GM18507 (cell line): ENCODE measurements at places on chromosomes 2 and 18.

- DNase-seq, result no peak
Measured at GRCh38 chr2:230178546-230179485, 41.0 kb downstream of the SP110 start.

DNA sequence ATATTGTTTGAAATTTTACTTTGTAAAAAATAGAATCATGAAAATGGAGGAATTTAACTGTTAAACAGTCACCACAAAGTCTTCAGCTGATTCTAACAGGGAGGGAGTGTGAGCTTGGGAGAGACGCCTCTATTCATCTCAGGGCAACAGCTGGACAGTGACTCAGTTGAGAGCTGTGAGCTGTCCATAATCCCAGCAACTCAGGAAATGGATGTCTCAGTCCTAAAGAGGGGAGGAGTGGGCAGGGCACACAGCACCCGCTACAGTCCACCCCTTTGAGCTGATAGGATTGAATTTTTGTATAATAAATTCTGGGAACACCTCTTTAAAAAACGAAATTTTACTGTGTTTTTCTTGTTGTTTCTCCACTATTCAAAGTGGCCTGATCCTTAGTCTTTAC is 255.1 kb upstream of the THUMPD2 start:
- DNase-seq, result no peak

GRCh38 chr2:144939590-144939989 is 419.7 kb upstream of the ZEB2 start:
- no peak for DNase-seq

GRCh38 chr18:2087877-2088673 is 483.2 kb downstream of the METTL4 start:
- no peak for DNase-seq

DNA sequence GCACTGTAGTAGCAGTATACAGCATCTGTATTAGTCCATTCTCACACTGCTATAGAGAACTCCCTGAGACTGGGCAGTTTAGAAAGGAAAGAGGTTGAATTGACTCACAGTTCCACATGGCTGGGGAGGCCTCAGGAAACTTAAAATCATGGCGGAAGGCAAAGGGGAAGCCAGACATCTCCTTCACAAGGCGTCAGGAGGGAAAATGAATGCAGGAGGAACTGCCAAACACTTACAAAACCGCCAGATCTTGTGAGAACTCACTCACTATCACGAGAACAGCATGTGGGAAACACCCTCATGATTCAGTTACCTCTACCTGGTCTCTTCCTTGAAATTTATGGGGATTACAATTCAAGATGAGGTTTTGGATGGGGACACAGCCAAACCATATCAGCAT is 25.4 kb downstream of the MAP4K4 start:
- no peak for DNase-seq

- DNase-seq, result no peak
Measured at GRCh38 chr2:18536100-18536499, 24.4 kb downstream of the RDH14 start.

DNA sequence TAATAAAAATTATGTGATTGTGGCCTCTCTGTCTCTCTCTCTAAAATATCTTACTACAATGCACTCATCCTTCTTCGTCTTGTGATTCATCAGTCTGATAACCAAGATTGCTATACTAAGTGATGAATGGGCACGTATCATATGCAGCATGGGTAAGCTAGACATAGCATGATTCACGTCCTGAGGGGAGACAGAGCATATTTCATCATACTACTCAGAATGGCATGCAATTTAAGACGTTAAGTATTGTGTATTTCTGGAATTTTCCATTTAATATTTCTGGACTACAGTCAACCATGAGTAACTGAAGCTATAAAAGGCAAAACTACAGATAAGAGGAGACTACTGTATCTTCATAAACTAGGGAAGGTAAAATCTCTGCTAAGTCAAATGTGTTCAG is 97.0 kb upstream of the CD226 start:
- DNase-seq, result no peak

- no peak for DNase-seq
Measured at GRCh38 chr2:145740302-145740701, 1220.4 kb upstream of the ZEB2 start.

DNA sequence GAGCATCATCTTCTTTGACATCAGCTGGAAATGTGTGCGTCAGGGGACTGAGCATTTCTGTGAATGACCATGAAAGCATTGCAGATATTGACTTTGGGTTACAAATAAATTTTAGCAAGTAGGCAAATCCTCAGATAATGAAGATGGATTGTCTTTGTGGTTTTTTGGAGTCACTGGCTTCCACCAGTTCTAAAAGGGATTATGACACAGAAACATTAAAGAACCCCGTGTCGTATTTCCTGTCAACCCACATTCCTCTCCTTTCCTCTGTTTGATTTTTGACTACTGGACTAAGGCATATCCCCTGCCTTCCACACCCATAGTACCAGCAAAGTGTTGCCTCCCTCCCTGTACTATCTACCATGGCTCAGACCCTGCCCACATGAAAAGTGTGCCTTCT is 268.1 kb downstream of the MYO3B start:
- no peak for DNase-seq

DNA sequence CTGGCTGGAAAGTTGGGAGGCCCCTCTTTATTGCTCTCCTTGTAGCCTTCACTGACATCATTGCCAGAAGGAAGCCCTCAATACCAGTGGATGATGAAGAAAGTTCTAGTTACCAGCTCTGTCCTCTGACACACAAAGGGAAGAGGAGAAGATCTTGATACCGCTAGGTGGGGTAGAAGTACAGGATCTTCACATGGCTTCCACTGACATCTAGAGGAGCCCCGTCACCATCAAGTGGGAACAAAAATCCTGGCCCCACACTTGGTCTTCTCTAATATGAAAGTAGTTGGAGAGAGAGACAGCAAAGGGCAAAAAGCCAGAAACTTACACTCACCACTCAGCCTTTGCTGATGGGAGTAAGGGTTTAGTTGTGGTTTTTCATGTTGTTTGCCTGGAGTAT is 12.4 kb downstream of the XIRP2 start:
- DNase-seq, result no peak
